ENCODE measurements at places on chromosomes 16 and 17.

DNA sequence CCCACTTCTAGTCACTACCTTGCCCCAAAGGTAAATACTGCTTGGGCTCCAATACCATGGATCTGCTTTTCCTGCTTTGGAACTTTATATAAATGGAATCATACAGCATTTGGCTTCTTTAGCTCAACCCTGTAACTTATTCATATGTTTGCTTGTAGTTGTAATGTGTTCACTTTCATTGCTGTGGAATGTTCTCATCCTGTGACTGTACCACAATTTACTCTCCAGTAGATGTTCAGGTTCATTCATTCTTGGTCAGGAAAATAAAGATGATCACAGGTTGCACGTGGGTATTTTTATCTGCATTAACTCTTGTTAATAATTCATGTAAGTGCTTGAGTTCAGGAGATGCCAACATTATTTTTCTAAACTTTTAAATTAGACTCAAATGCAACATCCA, 6.7 kb upstream of the BEAN1 start:
- DNase-seq = no peak

DNA sequence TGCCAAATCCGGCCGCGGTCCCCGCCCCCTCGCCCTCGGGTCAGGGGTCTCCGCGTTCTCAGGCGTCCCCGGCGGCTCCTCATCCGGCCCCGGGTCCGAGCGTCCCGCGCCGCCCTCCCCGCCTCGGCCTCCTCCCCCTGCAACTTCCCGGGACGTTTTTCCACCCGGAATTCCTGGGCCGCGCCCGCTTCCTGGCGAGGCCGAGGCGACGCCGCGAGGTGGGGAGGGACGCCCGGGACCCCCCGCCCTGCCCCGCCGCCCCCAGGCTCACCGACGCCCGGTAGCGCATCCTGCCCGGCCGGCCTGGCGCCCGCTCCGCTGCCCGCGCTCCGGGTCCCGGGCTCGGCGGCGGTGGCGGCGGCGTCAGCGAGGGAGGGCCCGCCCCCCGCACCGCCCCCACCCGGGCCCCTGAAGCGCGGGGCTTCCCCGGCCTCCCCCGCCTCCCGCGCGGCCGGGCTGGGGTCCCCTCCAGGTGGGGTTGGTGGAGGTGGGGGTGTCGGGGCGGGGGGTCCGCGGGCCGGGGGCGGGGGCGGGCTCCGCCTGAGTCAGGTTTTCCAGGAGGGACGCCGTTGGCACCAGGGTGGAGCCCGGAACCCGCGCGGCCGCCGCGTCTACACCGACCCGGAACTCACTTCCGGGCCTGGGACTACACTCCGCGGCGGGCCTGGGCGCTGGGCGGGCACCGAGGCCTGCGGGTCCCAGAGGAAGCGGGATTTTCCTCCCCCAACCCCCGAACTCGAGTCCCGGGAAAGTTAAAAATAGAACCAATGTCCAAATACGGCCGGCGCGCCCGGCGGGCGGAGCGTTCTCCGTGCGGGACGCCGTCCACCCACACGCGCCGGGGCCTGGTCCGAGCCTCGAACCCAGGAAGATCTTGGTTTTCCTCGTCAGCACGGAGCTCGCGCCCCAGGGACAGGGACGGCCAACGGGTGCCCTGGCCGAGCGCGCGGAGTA, 6.8 kb downstream of the MYO1C start:
- DNase-seq = no peak

- no peak for DNase-seq
These were observed 6.7 kb upstream of the TOB1 start for GRCh38 chr17:50872710-50873424.

- DNase-seq = no peak
These were observed 40.5 kb upstream of the HS3ST3A1 start for GRCh38 chr17:13642188-13642587.

Data from COR-L47 (cell line).